ENCODE measurements at places on chromosomes 6 and 20. TPM values are rescaled to one million over a fixed set of nuclear protein-coding genes. Genes with fewer than 3 reads are reported as not detected.

- no peak for DNase-seq
- no peaks in the 10 kb centered on the region for H3K36me3 ChIP-seq
- no peaks in the 10 kb centered on the region for H3K27me3 ChIP-seq
- no peak overlapping the region for H3K4me3 ChIP-seq
- no peak overlapping the region for H3K27ac ChIP-seq
These were observed 208.6 kb downstream of the UST start for GRCh38 chr6:148955441-148955840.

DNA sequence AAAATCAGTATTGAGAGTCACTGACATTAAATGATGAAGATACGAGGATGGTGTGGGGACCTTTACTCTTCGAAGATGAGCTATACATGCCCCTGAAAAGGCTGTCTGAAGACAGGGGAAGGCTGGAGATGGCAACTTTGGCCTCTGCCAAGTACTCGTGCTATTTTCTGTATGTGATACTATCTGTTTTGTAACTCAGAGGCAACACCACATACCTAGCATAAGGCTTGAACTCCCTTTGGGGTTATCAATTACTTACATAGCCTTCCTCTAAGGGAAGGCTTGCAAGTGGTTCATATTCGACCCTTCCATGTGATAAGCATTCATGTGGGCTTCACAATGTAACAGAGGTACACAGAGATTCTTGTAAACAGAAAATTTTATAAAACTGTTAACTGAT lies 68.7 kb upstream of the FBXO30 start:
- no peaks in the 10 kb centered on the region for H3K27me3 ChIP-seq
- no peak overlapping the region for H3K27ac ChIP-seq

GRCh38 chr20:36848078-36848660 lies 27.8 kb upstream of the TLDC2 start:
- no peak for DNase-seq
- H3K27ac ChIP-seq, result peak overlapping the region; percentile 50
- H3K27me3 ChIP-seq, result no peaks in the 10 kb centered on the region
- H3K4me3 ChIP-seq, result no peak overlapping the region

DNA sequence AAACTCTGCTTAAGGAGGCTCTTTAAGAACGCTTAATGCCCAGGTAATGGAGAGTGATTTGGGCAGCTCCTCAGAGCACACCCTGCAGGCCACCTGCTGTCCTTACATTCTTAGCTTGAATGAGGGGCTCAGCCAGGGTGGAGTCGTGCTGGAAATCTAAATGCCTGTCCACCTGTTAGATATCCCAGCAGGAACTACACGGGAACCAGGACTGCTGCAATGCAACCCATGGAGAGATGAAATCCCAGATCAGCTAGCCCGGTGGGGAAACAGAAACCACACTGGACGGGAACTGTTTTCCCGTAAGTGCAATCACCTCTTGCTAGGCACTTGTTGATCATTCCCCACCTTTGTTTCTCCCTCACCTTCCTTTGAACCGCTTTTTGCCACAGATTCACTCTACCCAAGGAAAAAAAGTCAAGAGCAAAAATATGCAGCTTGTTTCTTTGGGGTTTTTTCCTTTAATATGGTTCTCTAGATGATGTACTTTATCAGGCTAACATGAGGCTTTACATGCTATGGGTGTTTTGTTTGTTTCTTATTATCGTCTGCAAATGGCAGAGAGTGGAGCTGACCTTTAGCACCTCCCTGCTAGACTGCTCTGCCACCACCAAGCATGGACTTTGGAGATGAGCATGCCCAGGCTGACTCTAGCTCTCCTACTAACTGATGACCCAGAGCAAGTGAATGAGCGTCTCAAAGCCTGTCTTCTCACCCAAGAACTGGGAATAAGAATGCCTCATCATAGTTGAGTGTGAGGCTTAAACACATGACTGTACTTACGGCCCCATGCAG lies 125.9 kb upstream of the TNFAIP3 start:
- no peaks in the 10 kb centered on the region for H3K27me3 ChIP-seq
- DNase-seq, result no peak
- H3K4me3 ChIP-seq, result no peak overlapping the region
- H3K4me1 ChIP-seq, result no peaks in the 10 kb centered on the region
- no peaks in the 10 kb centered on the region for H3K36me3 ChIP-seq

PSORS1C1 gene
- 1.6 TPM for total RNA-seq

Data from body of pancreas (tissue), 4 donors.